ENCODE measurements at places on chromosomes 2 and 18.

GRCh38 chr18:9637036-9637767, 22.8 kb upstream of the PPP4R1 start:
- DNase-seq = no peak

GRCh38 chr18:73777356-73778031, 370.1 kb downstream of the FBXO15 start:
- DNase-seq = no peak

GRCh38 chr2:97951155-97951680, 44.5 kb downstream of the TMEM131 start:
- no peak for DNase-seq

DNA sequence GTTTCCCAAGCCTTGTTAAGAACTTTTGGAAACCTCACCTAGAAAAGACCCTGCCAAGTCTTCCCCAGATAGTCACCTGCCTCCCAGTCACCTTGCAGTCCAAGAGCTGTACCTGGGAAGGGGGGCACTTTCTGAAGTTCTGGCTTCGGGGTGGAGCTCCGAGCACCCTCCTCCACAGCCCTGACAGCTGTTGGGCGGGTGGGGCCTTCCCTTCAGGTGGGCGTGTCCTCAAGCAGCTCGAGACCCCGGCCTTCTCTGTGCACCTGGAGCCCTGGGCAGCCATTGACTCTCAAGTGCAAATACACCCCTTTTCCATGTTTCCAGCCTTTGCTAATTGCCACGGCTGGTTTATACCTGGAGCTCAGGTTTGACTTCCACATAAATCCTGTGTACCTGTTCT, 37.0 kb upstream of the IGFBP5 start:
- no peak for DNase-seq
